ENCODE measurements at places on chromosomes 2 and 18.

DNA sequence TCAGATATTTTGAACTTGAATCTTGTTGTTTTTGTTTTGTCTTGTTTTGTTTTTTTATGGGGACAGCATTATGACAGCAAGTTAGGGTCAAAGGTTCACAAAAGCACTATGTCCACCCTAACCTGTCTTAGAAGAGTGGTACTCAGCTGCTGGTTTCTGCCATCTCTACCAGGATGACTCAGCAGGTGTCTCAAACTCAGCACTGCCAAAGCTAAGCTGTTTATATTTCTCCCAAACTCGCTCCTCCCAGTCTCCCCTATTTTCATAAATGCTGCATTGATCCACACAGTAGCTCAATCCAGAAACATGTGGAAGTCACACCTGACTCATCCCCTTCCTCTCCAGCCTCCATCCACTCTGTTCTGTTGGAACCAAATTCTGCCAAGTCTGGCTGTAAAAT, 134.9 kb downstream of the ZBTB7C start:
- DNase-seq = no peak

DNA sequence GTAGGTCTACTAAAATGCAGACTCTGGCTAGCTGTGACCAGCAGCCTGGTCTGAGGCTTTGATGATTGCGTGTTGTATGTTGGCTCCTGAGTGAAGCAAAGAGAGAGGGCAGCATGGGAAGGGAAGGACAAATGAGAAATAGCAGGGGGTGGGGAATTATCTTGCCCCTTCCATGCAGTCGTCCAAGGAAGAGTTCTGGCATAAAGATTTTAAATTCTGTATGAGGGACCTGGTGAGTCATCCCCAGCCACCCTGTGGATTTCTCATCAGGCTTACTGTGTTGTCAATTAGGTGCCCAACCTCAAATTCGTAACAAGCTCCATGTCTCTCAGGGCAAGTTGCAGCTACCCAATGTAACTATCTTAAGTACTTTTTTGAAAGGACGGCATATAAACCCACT, 72.1 kb upstream of the NOSTRIN start:
- no peak for DNase-seq

- no peak for DNase-seq
These were observed 8.4 kb upstream of the GPC1 start for GRCh38 chr2:240426845-240427721.

DNA sequence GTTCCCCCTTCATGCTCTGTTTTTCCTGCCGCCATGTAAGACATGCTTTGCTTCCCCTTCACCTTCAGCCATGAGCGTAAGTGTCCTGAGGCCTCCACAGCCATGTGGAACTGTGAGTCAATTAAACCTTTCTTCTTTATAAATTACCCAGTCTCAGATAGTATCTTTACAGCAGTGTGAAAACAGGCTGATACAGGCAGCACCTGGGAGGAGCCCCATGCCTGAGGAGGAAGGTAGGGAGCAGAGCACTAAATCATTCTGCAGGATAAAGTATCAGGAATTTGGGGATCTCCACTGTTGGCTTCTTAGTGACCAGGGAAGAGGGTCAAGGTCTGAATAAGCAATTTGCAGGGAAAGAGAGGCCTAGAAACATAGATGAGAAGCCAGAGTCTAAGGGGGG, 78.0 kb downstream of the KCNF1 start:
- no peak for DNase-seq

GRCh38 chr2:185738679-185739472, at the start of gene FSIP2:
FSIP2 (plus strand) TSS chr2:185738804; CDS start chr2:185738895, 91 bp downstream.
- DNase-seq = no peak

GRCh38 chr2:216110620-216111019, 1.5 kb downstream of the XRCC5 start:
- DNase-seq = no peak

DNA sequence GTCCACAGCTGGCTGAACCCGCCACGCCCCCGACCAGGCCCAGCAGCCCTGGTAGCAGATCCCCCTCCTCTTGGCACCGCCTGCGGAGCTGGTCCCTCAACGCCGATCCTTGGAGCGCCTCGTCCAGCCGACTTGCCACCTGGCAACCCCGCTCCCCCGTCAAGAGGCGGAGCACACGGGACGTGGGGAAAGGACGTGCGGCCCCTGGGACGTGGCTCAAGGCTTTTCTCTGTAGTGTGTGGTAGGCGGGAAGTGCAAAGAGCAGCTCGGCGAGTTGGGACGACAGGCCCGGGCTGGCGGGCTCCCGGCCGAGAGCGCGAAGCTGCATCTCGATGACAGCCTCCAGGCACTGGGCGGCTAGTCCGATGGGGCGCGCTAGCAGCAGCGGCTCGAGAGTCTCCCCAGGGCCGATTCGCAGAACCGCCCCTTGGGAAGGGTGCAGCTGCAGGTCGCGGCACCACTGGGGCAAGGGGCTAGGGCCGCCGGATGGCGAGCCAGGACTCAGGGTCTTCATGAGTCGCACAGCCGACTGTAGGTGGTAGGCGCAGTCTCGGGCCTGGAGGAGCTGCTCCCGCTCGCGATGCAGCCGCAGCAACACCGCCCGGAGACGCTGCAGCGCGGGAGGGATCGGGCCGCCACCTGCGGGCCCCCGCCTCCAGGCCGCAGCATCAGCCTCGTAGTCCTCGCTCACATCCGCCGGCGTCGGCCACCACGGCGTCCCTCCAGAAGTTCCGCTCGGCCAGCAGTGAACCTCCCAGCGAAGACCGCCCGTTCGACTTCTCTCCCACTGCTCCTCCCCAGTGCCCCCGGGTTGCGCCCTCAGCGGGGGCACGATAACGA, 617 bp downstream of the CCDC142 start:
- DNase-seq = no peak

GRCh38 chr2:241739651-241740050, 5.2 kb downstream of the D2HGDH start:
- DNase-seq = no peak

GRCh38 chr2:26606847-26607190, 34.3 kb downstream of the CIB4 start:
- no peak for DNase-seq

- no peak for DNase-seq
These were observed 745.0 kb downstream of the CBLN2 start for GRCh38 chr18:71798986-71799673.

DNA sequence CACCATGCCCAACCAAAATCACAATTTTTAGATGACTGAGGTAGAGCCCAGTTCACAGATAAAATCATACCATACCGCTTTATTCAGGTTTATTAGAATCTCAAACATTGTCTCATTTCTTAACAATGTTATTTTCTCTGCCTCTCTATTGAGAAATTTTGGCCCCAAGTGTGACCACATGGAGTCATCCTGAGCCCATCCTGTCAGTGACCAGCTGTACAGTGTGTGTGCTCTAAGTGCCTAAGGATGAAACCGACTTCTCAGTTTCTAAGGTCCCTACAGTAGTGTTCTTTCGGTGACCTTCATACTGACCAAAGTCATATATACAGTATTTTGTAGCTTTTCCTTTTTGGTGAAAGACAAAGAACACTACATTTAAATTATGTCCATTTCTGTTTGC, 123.7 kb upstream of the MSTN start:
- no peak for DNase-seq

GRCh38 chr18:75365837-75366236, 61.7 kb downstream of the SMIM21 start:
- DNase-seq = no peak
